ENCODE measurements at places on chromosomes 16 and 17.

DNA sequence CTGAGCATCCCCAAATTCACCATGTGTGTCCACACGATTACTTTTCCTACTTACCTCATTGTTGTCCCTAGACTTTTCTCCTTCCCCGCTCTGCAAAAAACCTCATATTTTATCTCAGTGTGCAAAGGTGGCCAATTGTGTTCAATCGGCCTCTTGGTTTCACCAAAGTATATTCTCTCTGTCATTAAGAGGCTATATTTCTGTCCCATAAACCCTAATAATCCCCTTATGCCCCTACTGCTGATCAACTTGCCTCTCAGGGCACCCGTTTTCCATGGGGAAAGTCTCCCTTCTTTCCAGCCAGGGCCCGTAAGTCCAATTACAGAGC, 11.6 kb downstream of the CES2 start:
- DNase-seq, result no peak

GRCh38 chr17:45432405-45433158, at the start of gene ARHGAP27:
TSS of gene ARHGAP27 (minus strand) at chr17:45432870. CDS start at chr17:45430279, 2,591 bp downstream.
- DNase-seq, result peak; percentile 83

GRCh38 chr16:89574681-89575246, 794 bp upstream of the CPNE7 start:
- peak; percentile 87 for DNase-seq

DNA sequence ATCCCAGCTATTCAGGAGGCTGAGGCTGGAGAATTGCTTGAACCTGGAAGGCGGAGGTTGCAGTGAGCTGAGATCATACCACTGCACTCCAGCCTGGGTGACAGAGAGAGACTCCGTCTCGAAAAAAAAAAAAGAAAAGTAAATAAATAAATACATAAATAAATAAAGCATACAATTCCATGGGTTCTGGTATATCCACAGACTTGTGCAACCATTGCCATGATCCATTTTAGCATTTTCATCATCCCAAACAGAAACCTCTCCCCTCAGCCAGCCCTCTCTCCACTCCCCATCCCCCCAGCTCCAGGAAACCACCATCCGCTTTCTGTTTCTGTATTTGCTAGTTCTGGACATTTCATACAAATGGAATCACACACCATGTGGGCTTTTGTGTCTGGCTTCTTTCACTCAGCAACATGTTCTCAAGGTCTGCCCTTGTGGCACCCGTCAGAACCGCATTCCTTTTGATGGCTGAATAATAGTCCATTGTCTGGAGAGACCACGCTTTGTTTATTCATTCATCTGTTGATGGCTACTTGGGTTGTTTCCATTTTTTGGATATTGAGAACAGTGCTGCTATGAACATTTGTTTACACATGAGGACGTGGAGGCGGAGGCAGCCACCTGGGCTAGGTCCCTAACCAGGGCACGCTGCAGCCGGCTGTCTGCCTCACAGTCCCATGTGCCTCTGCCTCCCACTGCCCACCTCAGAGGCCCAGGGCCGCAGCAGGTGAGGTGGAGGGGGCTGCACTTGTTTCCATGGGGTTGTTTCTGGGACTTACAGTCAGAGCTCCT, 76.2 kb downstream of the NT5M start:
- no peak for DNase-seq

DNA sequence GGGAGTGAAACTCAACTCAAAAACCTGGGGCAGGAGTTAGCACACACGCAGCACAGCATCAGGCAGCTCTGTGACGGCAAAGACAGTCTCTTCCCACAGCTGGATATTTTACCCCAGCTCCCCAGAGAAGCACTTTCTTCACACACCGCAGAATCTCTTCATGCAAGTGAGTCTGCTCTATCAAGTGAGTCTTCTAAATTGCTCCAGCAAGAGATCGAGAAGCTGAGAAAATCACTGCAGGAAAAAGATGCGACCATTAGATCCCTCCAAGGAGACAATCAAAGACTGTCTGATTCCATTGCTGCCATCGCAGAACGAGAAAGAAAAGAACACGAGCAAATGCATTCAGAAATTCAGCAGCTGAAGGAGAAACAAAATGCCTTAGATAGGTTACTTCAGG, 16.9 kb upstream of the LCMT1 start:
- DNase-seq, result no peak

DNA sequence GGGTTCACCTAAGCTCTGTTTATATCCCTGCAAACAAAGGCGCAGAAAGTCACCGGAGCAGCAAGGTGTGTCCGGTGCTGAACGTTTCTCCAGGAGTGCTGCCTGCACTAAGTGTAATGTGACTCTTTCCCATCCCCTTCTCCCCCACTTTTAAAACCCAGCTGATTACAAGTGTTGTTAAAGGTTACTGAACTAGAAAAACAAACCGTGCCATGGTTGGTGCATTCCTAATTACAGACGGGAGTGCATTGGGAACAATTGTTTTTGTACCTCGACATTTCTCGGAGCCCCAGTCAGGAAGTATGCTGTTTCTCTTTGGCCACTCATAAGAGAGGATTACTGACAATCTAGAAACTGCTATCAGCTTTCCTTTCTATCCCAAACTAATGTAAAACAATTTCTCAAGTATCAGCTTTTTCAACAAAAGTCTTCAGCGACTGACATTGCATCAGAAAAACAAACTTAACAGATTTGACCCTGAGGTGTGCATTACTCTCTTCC, 441.0 kb upstream of the SALL1 start:
- DNase-seq, result no peak

DNA sequence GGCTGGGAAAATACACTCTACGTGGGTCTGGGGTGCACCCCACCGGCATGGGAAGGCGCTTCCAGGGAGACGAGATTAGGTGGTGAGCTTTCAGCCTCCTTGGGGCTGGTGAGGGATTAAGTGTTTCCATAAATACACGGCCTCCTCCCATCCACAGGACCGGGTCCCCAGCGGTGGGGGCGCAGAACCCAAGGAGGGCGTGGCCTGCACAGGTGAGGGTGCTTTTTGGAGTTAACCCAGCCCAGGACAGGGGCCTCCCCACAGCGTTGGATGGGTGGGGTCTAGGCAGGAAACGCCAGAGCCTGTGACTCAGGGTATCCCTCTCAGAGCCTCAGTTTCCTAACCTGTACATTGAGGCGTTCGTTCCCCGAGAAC, 1.1 kb downstream of the C16orf74 start:
- no peak for DNase-seq

Measured in activated CD4-positive, alpha-beta T cell treated with anti-CD3 and anti-CD28 coated beads, Interleukin-2, amount 10 ng/mL, durations not matched to agents 24 days and 14 days (primary cell).